MCF 10A (cell line): ENCODE measurements at places on chromosomes 1 and 21. TPM values are rescaled to one million over a fixed set of nuclear protein-coding genes. Genes with fewer than 3 reads are reported as not detected.
A peak's percentile ranks its signal among the peaks of the same experiment; 100 is the strongest.

S100A2 gene
- total RNA-seq, result 5,064 and 5,163 TPM in 2 replicates

GUCA2B gene
- not detected in 2 replicates for total RNA-seq

PRDX1 gene
- 207 and 242 TPM in 2 replicates for total RNA-seq

TTC22 gene
- total RNA-seq, result 3.0 and 3.1 TPM in 2 replicates

LCE2A gene
- not detected in 2 replicates for total RNA-seq

LORICRIN gene
- total RNA-seq, result not detected in 2 replicates

TMPRSS15 gene
- total RNA-seq, result 3.3 and 3.6 TPM in 2 replicates

CHIT1 gene
- total RNA-seq, result not detected in 2 replicates

DNA sequence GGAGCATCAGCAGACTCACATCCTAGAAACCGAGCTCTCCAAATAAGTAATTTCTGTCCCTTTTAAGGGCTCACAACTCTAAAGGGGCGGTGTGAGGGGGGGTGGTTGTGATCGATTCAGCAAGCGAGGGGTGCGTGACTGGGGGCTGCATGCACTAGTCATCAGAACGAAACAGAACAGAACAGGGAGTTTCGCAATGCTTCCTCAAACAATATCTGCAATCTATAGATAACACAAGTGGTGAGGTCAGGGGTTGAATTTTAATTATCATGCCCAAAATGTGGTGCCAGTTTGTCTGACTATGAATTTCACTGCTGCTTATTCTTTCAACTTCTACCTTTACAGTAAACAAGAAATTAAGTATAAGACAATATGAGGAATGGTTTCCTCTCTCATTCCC is 1003.0 kb upstream of the NCAM2 start:
- DNase-seq, result no peak
- H3K4me1 ChIP-seq, result no peaks in the 10 kb centered on the region
- no peak overlapping the region for H3K4me3 ChIP-seq
- no peak overlapping the region for H3K27ac ChIP-seq
- H3K36me3 ChIP-seq, result no peaks in the 10 kb centered on the region
- H3K27me3 ChIP-seq, result no peaks in the 10 kb centered on the region

DNA sequence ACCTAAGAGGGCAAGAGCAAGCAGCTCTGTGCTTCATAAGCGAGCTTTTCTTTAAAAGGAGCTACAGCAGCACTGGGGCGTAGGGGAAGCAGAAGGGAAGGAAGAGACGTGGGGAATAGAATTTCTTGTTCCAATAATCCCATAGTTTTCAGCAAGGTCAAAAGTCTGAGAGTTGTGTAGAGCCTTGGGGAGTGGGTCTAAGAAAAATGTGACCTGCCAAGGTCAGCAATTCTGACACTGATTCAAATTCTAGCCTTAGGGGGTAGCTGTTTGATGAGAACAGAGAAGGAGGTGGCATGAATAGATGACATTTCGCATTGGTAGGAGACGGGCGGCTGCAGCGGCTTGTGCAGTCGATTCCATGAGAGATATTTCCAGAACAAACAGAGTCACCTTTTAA is 22.4 kb downstream of the PRRX1 start:
- H3K4me1 ChIP-seq, result peaks cover 8% of the 10 kb centered on the region
- no peak overlapping the region for H3K4me3 ChIP-seq
- H3K27ac ChIP-seq, result no peak overlapping the region
- no peak for DNase-seq
- no peaks in the 10 kb centered on the region for H3K36me3 ChIP-seq
- H3K27me3 ChIP-seq, result no peaks in the 10 kb centered on the region

GRCh38 chr1:58581641-58582040 is 4.6 kb upstream of the TACSTD2 start:
- H3K27ac ChIP-seq, result no peak overlapping the region
- no peak overlapping the region for H3K4me3 ChIP-seq
- H3K27me3 ChIP-seq, result no peaks in the 10 kb centered on the region
- H3K36me3 ChIP-seq, result peaks cover 8% of the 10 kb centered on the region

- DNase-seq, result no peak
- no peaks in the 10 kb centered on the region for H3K4me1 ChIP-seq
- no peak overlapping the region for H3K27ac ChIP-seq
- H3K36me3 ChIP-seq, result no peaks in the 10 kb centered on the region
- H3K4me3 ChIP-seq, result no peak overlapping the region
- no peaks in the 10 kb centered on the region for H3K27me3 ChIP-seq
Observed at GRCh38 chr1:10738061-10739058, 58.1 kb downstream of the CASZ1 start.

- H3K36me3 ChIP-seq, result peaks cover 8% of the 10 kb centered on the region
- peaks cover 6% of the 10 kb centered on the region for H3K4me1 ChIP-seq
Observed at GRCh38 chr21:36909901-36910561, 56.4 kb downstream of the HLCS start.

DNA sequence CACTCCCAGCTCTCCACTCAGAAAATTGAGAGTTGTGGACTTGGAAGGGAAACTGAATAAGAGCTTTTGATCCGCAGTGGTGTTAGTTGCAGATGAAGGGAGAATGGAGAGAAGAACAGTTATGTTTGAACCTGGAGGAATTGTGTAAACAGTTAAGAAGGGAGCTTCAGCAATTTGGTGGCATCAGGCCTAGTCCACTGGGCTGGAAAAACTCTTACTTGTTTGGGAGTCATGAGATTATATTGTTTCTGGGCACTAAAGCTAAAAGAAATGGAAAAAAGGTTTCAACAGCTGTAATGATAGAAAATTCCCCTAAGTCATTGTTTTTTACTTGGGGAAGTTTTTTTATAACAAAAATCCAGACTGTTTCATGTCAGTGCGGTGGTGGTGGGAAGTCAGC is 256.1 kb upstream of the C1orf87 start:
- no peaks in the 10 kb centered on the region for H3K4me1 ChIP-seq
- no peak overlapping the region for H3K4me3 ChIP-seq
- H3K36me3 ChIP-seq, result no peaks in the 10 kb centered on the region
- H3K27me3 ChIP-seq, result peaks cover 72% of the 10 kb centered on the region
- H3K27ac ChIP-seq, result no peak overlapping the region
- no peak for DNase-seq

- DNase-seq, result peak; percentile 98
- peaks cover 59% of the 10 kb centered on the region for H3K4me1 ChIP-seq
- H3K27ac ChIP-seq, result peak within 1 kb of the TSS; percentile 36
- H3K36me3 ChIP-seq, result peaks cover 14% of the 10 kb centered on the region
- peak within 1 kb of the TSS; percentile 87 for H3K4me3 ChIP-seq
- no peaks in the 10 kb centered on the region for H3K27me3 ChIP-seq
Observed at GRCh38 chr1:167553136-167554027, at the start of gene CREG1. Gene CREG1, minus strand, starts transcription at chr1:167553762.

GRCh38 chr1:4421986-4422385 is 232.4 kb upstream of the AJAP1 start:
- H3K4me3 ChIP-seq, result no peak overlapping the region
- H3K27ac ChIP-seq, result no peak overlapping the region
- H3K27me3 ChIP-seq, result no peaks in the 10 kb centered on the region
- H3K4me1 ChIP-seq, result no peaks in the 10 kb centered on the region
- H3K36me3 ChIP-seq, result no peaks in the 10 kb centered on the region

DNA sequence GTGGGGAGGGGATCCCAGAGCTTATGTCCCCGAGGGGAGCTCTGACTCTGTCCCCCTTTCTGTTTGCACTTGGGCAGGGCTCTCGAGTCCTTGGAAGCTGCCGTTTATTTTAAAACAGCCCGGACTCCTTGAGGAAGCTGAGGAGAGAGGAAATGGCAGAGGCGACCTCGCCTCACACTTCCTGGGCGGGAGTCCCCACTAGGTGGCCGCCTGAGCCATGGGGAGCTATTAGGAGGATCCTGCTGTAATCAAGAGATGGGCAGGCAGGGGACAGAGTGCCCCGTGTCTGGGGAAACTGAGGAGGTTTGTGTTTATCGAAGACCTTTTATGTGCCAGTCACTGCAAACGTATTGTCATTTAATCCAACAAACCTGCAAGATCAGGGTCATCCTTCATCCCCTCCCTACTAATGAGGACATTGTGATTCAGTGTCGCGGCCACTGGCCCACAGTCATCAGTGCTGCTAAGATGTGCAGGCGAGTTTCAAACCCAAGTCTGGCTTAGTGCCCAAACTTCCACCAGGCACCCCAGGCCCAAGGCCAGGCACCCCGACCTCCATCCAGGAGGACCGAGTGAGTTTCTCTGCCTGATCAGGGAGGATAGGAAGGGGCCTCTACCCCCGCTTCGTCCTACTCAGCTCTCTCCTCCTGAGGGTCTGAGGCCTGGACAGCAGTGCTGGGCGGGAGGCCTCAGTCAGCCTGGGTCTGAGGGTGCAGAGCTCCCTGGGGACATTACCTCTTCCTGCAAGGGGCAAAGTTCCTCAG is 316.9 kb upstream of the VAMP3 start:
- no peak for DNase-seq
- no peaks in the 10 kb centered on the region for H3K27me3 ChIP-seq
- no peaks in the 10 kb centered on the region for H3K4me1 ChIP-seq
- H3K36me3 ChIP-seq, result no peaks in the 10 kb centered on the region
- H3K4me3 ChIP-seq, result no peak overlapping the region

DNA sequence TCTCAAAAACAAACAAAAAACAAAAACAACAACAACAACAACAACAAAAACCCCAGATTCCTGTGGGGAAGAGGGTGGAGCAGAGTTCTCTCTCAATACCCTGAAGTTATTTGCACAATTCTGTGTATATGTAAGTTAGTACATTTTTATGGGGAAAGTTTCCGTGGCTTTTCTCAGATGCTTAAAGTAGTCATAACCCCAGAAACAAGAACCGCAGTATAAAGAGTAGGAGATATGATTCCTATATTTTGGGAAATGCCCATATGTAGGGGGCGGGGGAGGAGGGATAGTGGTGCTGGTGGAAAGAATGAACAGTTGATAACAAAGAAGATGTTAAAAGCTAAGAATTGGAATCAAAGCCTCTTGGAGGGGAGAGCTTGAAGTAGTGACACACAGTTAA is 131.5 kb downstream of the DNM3 start:
- H3K4me1 ChIP-seq, result no peaks in the 10 kb centered on the region
- no peaks in the 10 kb centered on the region for H3K27me3 ChIP-seq
- H3K36me3 ChIP-seq, result no peaks in the 10 kb centered on the region
- H3K4me3 ChIP-seq, result no peak overlapping the region

- peaks cover 80% of the 10 kb centered on the region for H3K36me3 ChIP-seq
- peaks cover 9% of the 10 kb centered on the region for H3K4me1 ChIP-seq
- H3K4me3 ChIP-seq, result no peak overlapping the region
- H3K27ac ChIP-seq, result no peak overlapping the region
- no peaks in the 10 kb centered on the region for H3K27me3 ChIP-seq
Observed at GRCh38 chr1:77623066-77623465, 59.4 kb downstream of the ZZZ3 start.

- peak overlapping the region; percentile 24 for H3K27ac ChIP-seq
- no peaks in the 10 kb centered on the region for H3K27me3 ChIP-seq
- no peak overlapping the region for H3K4me3 ChIP-seq
- no peaks in the 10 kb centered on the region for H3K36me3 ChIP-seq
Observed at GRCh38 chr1:247421074-247421473, 5.1 kb downstream of the NLRP3 start.

GRCh38 chr21:33964706-33965325 is 49.2 kb upstream of the ATP5PO start:
- H3K27me3 ChIP-seq, result no peaks in the 10 kb centered on the region
- H3K27ac ChIP-seq, result no peak overlapping the region
- H3K4me3 ChIP-seq, result no peak overlapping the region
- no peak for DNase-seq
- peaks cover 14% of the 10 kb centered on the region for H3K4me1 ChIP-seq
- H3K36me3 ChIP-seq, result no peaks in the 10 kb centered on the region

GRCh38 chr1:176556288-176556687 is 93.3 kb downstream of the PAPPA2 start:
- no peak overlapping the region for H3K4me3 ChIP-seq
- peaks cover 67% of the 10 kb centered on the region for H3K27me3 ChIP-seq
- H3K36me3 ChIP-seq, result no peaks in the 10 kb centered on the region

- peak; percentile 68 for DNase-seq
- no peak overlapping the region for H3K4me3 ChIP-seq
- H3K27me3 ChIP-seq, result no peaks in the 10 kb centered on the region
- peaks cover 13% of the 10 kb centered on the region for H3K36me3 ChIP-seq
- peaks cover 41% of the 10 kb centered on the region for H3K4me1 ChIP-seq
- peak overlapping the region; percentile 57 for H3K27ac ChIP-seq
Observed at GRCh38 chr21:37450445-37450941, 83.9 kb downstream of the DYRK1A start.

GRCh38 chr1:109877776-109878175 is 32.9 kb upstream of the CSF1 start:
- no peak for DNase-seq
- H3K36me3 ChIP-seq, result no peaks in the 10 kb centered on the region
- peak overlapping the region; percentile 96 for H3K27ac ChIP-seq
- H3K4me3 ChIP-seq, result peak overlapping the region; percentile 29
- H3K4me1 ChIP-seq, result peaks cover 33% of the 10 kb centered on the region

- DNase-seq, result peak; percentile 64
- peaks cover 8% of the 10 kb centered on the region for H3K4me1 ChIP-seq
- no peak overlapping the region for H3K27ac ChIP-seq
- no peak overlapping the region for H3K4me3 ChIP-seq
Observed at GRCh38 chr1:208433086-208433485, 188.9 kb upstream of the PLXNA2 start.

GRCh38 chr1:211318576-211319280 is 7.9 kb upstream of the TRAF5 start:
- H3K27me3 ChIP-seq, result no peaks in the 10 kb centered on the region
- H3K4me1 ChIP-seq, result no peaks in the 10 kb centered on the region
- no peak overlapping the region for H3K4me3 ChIP-seq
- no peak for DNase-seq

- H3K27me3 ChIP-seq, result no peaks in the 10 kb centered on the region
- no peak for DNase-seq
- H3K4me1 ChIP-seq, result peaks cover 7% of the 10 kb centered on the region
- H3K27ac ChIP-seq, result no peak overlapping the region
- no peaks in the 10 kb centered on the region for H3K36me3 ChIP-seq
Observed at GRCh38 chr1:208446271-208446691, 202.1 kb upstream of the PLXNA2 start.

DNA sequence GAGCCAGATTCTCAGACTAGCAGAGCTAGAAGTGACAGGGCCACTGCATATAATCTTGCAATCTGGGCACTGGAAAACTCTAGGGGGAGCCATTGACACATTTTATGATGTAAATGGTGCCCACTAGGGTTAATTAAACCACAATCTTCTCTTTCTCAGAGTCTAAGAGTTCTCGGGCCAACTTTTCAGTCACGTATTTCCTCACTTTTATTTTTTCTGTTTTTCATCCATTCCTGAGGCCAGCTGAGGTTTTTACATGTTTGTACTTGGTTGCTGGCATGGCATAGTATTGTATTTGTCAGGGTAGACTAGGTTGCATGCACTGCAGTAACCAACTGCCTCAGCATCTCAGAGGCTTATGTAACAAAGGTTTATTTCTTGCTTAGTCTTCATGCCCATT is 138.2 kb downstream of the ZNF326 start:
- no peaks in the 10 kb centered on the region for H3K4me1 ChIP-seq
- no peaks in the 10 kb centered on the region for H3K36me3 ChIP-seq
- peak; percentile 77 for DNase-seq
- no peak overlapping the region for H3K27ac ChIP-seq
- peaks cover 18% of the 10 kb centered on the region for H3K27me3 ChIP-seq
